ENCODE measurements at places on chromosomes 12 and 14.

GRCh38 chr14:66152302-66152701, 333.9 kb upstream of the CCDC196 start:
- no peak for DNase-seq

- DNase-seq = no peak
Measured at GRCh38 chr14:75066691-75067090, 2.8 kb upstream of the ZC2HC1C start.

GRCh38 chr12:93333828-93334227, 43.9 kb upstream of the NUDT4 start:
- no peak for DNase-seq

GRCh38 chr14:65476942-65477318, 64.4 kb downstream of the FUT8 start:
- DNase-seq = no peak

DNA sequence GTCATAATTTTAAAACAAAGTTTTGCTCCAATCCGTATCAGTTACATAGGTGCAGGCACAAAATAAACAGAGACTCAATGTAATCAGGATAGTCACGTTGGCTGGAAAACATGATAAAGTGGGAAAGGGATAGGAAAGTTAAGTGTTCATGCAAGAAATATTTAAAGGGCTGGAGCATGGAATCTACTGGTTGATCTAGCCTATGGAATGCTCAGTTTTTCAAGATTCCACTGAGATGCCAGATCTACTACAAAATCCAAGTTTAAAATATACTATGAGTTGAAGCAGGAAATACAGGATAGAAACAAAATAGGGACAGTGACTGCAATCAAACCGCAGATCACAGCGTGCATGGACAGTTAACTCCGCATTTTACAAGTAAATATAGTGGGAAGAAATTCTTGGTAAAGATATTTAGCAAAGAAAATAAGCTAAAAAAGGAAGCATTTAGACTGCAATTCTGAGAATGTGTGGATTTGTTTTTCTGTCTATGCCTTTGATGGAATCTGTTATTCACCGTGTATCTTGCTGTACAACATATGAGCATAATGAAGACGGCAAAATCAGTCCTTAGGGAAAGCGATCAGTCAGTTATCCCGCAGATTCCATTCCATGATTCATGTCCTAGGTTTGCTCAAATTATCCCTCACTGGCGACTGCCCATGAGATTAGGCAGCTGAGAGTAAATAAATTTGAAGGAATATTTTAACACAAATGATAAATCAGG, 1044.3 kb downstream of the FLRT2 start:
- no peak for DNase-seq

DNA sequence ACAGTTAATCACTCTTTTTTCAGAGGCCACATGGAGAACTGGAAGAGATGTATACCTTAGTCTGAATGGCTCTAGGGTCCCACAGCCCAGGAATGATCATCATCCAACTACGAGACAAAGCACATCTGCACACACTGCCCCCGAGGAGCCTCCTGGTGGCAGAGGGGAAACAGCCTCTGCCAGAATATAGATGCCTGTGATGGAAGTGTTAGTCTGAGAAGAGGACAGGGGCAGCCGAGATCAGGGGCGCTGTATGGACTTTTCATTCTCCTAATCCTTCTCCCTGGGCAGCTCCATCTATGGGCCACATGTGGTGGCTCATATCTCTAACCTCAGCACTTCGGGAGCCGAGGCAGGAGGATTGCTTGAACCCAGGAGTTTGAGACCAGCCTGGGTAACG, 82.8 kb upstream of the CAPRIN2 start:
- DNase-seq = no peak

- peak; percentile 25 for DNase-seq
Measured at GRCh38 chr12:49909826-49910225, 6.1 kb upstream of the FAIM2 start.
